ENCODE measurements at places on chromosomes 11 and 22. TPM values are rescaled to one million over a fixed set of nuclear protein-coding genes. Genes with fewer than 3 reads are reported as not detected.

Gene RFPL2
- total RNA-seq: not detected

Gene CBLIF
- not detected for total RNA-seq

Gene RFPL1
- not detected for total RNA-seq

Gene SYTL2
- 49.4 TPM for total RNA-seq

Gene CHCHD10
- total RNA-seq: 4.9 TPM

Gene TMEM191C
- total RNA-seq: 0.50 TPM

Gene VSTM5
- 0.67 TPM for total RNA-seq

Gene DDI1
- not detected for total RNA-seq

Gene INS
- not detected for total RNA-seq

Gene ESAM
- under 0.01 TPM for total RNA-seq

Gene OR8A1
- not detected for total RNA-seq

Gene MRGPRF
- total RNA-seq: 43.1 TPM

Gene RFPL3
- not detected for total RNA-seq
